T-cell (primary cell): ENCODE measurements at places on chromosomes 11 and 22.

DNA sequence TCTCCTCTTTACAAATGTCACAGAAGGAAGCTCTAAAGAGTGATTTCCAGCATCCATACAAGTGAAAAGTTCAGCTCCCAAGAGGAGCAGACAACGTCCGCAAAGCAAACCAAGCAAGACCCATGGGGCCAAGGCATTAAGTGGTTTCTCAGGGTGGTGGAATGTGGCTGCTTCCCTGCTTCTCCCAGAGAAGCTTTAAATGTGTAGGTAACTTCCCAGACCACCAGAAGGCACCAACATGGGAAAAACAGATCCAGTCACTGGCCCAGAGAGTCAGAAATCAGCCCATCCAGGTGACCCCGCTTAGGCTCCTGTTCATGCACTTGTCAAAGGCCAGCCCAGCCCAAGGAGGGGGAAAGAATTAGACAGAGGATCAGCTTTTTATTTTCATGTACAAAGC, 13.3 kb upstream of the PHF21A start:
- DNase-seq: no peak

- DNase-seq: no peak
These were observed 9.2 kb downstream of the CCKBR start for GRCh38 chr11:6268820-6269219.

DNA sequence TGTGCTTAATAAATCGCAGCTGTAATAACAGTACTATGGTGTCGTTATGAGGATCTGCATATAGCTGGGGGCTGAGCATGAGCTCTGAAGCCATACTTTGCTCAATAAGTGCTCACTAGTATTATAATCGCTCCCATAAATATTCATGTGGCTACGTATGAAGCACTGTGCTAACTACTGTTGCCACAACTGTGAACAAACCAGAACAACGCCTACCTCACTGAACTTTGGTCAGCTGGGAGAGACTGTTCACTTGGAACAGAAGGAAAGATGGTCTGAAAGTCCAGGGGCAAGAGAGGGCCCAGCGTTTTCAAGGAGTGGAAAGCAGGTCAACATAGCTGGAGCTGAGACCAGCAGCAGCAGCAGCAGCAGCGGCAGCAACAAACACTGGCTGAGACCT, 141.6 kb downstream of the EFCAB6 start:
- DNase-seq: no peak

GRCh38 chr22:47564651-47565434, 802.4 kb downstream of the TBC1D22A start:
- DNase-seq: no peak

- no peak for DNase-seq
These were observed 817.4 kb downstream of the BRD1 start for GRCh38 chr22:49010070-49010863.

DNA sequence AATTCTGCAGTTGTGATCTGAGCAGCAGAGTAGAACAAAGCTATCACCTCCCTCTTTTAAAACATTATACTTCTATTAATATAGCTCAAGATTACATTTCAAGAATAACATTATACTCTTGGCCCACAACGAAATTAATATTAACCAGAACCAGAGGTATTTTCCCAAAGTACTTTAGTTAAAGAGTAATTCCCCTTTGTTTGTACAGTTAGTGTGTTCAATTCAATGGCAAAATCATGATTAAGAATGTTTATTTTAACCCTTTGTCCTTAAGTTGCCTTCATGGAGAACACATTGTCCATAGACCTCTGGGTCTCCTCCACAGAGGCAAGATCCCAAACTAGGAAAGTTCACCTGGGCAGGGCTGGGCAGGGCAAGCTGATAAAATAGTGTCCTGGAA, 88.0 kb upstream of the CSNK2A3 start:
- no peak for DNase-seq

DNA sequence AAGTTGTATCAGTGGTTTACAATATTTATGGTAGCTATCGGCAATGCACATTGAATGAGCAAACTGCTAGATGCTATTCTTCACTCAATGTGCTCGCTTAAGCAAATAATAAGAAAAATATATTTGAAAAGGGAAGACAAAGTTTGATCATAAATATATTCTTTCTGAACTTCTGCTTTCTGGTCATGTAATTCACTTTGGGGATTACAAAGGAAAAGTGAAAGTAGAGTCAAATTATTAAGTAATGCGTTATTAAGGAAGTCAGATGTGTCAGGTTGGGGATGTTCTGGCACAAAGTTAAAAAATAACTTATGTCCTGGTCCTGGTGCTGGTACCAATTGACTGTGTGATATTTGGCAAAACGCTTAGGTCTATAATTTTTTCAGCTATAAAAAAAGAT, 98.0 kb upstream of the TRIM77 start:
- no peak for DNase-seq

GRCh38 chr11:118837868-118838267, 45.8 kb upstream of the CXCR5 start:
- DNase-seq: no peak

DNA sequence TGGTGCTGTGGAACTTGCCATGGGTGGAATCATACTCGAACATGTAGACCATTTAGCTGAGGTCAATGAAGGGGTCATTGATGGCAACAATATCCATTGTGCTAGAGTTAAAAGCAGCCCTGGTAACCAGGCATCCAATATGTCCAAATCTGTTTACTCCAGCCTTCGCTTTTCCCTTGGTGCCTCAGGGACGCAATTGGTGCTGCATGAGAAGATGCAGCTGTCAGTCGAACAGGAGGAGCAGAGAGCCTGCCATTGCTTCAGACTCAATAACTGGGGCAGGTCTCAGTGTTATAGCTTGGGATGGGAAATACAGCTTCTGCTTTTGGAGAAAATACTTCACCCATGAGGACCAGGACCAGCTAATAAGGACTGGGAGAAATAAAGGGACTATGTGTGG, 5.0 kb upstream of the MCHR1 start:
- DNase-seq: no peak

- no peak for DNase-seq
These were observed 64.7 kb downstream of the LDLRAD3 start for GRCh38 chr11:36008584-36008983.

DNA sequence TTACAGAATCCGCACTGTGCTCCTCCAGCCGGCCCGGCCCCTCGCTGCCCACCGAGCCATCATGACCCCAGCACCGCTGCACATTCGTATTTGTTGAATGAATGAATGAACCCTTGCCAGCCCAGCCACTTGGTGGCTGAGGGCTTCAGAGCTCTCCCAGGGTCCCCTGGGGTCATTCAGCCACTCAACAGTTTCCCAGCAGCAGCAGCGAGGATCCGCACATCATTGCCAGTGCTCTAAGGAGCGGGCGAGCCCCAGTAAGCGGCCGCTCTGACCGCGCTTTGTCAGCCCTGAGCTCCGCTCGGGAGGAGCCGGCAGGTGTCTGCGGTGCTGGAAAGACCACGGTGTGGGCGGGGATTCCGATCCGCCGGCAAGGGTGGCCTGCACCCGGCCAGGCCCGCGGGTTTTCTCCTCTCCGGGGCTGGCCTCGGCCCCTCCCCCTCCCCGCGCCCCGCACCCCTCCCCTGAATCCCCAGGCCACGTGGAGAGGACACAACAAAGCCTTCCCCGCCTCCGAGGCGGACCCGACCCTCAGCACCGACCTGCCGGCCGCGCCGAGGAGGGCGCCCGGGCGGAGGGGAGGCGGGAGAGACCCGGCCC, 563 bp downstream of the BID start:
- DNase-seq: peak; percentile 70

DNA sequence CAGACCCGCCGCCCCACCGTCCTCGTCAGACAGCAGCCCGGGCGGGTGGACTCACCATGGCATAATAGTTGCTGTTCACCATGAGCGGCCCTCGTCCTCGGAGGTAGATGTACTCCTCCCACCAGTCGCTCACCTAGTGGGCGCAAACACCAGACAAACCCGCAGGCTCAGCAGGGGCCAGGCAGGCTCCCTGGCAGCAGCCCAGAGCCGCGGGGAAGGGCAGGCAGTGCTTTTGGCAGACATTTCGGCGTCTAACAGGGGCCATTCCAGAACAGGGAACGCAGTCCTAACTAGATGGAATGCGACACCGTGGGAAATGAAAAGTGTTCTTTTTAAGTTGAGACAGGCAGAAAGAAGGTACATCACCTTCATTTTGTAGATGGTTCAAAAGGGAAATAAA, 44.9 kb downstream of the CPT1A start:
- no peak for DNase-seq

GRCh38 chr22:42696331-42696967, 24.2 kb downstream of the A4GALT start:
- no peak for DNase-seq

- DNase-seq: no peak
These were observed 309.8 kb downstream of the TTC28 start for GRCh38 chr22:28369854-28370253.

GRCh38 chr11:44018127-44018521, 29.7 kb upstream of the ACCSL start:
- DNase-seq: no peak

DNA sequence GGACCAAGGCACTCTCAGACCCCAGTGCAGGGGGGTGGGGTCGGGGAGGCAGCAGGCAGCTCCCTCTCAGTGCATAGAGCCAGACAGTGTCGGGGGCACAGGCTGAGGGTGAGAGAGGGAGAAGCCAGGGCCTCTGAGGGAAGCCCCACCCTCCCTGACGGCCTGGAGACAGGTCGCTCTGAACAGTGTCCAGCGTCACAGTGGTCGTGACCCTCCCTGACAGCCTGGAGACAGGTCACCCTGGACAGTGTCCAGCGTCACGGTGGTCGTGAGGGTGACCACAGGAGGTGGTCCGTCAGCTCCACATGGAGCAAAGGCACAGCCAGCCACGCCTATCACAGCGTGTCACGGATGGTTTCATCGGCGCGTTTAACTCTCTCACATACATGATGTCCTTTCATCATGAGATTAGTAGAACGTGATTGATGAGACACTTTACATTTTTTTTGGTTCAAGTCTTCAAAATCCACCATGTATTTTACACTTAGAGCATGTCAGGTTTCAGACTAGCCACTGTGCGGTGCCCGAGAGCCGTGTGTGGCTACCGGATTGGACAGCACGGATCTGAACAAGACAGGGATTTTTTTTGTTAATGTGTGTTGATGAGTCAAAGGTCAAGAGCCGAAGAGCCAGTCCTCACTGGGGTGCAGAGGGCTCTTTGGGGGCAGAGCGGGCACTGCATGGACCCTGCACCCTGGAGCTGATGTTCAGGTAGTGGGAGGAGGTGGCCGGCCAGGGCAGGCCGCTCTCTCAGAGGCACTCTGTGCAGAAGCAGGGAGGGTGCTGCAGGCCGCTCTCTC, 23.9 kb upstream of the PANX2 start:
- no peak for DNase-seq

DNA sequence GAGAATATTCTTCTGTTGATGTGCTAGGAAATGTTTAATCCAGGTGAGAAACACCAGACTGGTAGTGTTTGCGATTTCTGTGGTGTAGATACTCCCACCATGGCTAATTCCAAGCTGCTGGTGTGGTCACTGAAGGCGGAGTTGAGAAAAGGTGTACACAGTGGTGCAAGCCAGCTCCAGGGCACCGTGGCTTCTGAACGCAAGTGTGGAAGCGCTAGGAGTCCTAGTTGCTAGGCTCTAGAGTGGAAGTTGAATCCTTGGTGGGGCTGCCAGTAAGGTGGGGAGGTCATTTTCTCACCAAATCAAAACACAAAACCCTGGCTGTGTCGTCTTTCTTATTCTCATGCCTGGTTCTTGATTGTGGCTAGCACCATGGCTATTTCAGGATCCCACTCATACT, 61.6 kb downstream of the ZBTB16 start:
- no peak for DNase-seq

- no peak for DNase-seq
These were observed 942.5 kb downstream of the OPCML start for GRCh38 chr11:132589791-132590190.

- no peak for DNase-seq
These were observed 26.8 kb downstream of the POU2AF1 start for GRCh38 chr11:111352231-111352746.

- DNase-seq: peak; percentile 67
These were observed at the start of gene TIRAP for GRCh38 chr11:126282736-126283591. TIRAP (plus strand) TSS chr11:126283093; CDS start chr11:126290895, 7,802 bp downstream.
